Breast epithelium (tissue), 4 donors: ENCODE measurements at places on chromosomes 7 and 10.

DNA sequence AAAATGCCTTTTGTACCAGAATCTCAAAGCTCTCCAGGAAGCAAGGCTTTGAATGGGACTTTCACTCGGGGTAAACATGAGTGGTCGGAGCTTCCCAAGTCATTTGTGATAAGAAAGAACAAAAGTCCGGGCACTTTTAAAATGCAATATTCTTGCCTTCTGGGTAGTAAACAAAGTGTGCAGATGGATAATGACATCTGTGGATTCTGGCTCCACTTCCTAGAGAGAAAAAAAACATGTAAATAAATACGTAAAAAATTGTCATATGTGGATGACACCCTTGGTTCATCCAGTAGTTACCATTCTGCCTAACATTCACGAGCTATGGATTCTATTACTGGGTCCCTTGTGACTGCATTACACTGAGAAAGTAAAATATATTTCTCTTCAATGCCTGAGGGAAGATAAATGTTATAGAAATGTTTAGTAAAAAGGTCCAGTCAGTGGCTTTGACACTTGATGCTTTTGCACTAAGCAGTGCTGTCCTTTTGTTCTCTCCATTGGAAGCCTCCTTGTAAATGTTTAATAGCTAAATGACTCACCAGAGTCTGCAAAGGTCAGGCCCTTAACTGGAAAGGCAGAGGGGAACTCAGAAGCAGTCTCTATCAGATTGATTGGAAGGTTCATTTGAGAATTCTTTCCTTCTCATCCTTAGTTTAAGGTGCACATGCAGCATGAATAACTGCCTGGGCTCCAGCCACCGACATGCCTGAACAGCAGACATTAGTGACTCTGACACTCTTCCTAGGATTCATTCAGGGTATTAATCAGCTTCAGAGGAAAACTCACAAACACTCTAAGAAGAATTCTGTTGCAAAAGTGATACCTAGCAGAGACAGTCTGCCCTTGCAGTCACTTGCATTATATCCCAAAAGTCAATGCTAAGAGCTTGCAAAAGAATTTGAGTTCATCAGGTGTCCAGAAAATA is 11.7 kb upstream of the EDRF1 start:
- DNase-seq: no peak

GRCh38 chr7:108805808-108806397 is 236.2 kb downstream of the DNAJB9 start:
- no peak for DNase-seq

DNA sequence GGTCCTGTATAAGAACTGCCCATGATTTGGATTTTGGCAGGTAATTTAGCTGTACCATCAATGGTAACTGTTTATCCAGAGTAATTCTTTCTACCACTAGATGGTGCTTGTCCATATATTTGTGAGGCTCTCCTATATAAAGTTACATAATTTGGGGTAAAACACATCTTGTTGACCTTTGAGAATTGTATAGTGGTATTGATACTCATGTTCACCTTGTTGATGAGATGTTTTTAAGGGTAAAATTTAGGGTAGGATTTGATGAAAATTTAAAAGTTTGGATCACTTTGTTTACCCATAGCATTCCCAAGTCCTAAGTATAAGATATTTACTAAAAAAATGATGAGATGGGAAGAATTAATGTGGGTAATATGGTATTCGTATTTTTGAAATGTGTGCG is 31.6 kb downstream of the ST7 start:
- no peak for DNase-seq

- DNase-seq: no peak
Measured at GRCh38 chr10:46239247-46239646, 47.5 kb upstream of the ANTXRL start.

- DNase-seq: no peak
Measured at GRCh38 chr10:79380125-79380945, 33.1 kb downstream of the PPIF start.

- no peak for DNase-seq
Measured at GRCh38 chr10:111874576-111874975, 309.0 kb downstream of the GPAM start.
